Left ventricle myocardium inferior (tissue), 1 donor: ENCODE measurements at places on chromosomes 4 and X.
A peak's percentile ranks its signal among the peaks of the same experiment; 100 is the strongest.

- H3K27me3 ChIP-seq: no peaks in the 10 kb centered on the region
- H3K4me3 ChIP-seq: no peak overlapping the region
- H3K4me1 ChIP-seq: no peaks in the 10 kb centered on the region
- H3K27ac ChIP-seq: no peak overlapping the region
- peaks cover 34% of the 10 kb centered on the region for H3K36me3 ChIP-seq
Observed at GRCh38 chr4:15557786-15558550, 88.3 kb downstream of the CC2D2A start.

DNA sequence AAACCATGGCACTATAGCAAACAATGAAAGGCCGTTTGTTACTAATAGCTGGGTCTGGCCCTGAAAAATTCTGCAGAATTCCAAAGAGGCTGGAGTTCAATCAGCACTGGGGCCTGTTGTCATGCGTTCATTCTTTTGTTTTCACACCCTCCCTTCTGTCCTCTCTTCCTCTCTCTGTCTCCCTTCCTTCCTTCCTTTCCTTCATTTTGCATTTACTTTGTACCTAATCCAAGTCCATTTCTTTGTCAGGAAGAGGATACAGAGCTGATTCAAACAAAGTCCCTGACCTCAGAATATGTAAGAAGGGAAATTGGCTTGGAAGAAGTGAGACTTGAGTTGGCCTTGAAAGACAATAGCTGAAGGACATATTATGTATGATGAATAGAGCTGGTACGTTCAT, 119.6 kb upstream of the LDB2 start:
- H3K36me3 ChIP-seq: no peaks in the 10 kb centered on the region
- no peak overlapping the region for H3K27ac ChIP-seq
- H3K4me3 ChIP-seq: no peak overlapping the region
- no peaks in the 10 kb centered on the region for H3K27me3 ChIP-seq
- DNase-seq: no peak
- peaks cover 7% of the 10 kb centered on the region for H3K4me1 ChIP-seq

- no peak for DNase-seq
- no peaks in the 10 kb centered on the region for H3K27me3 ChIP-seq
- H3K4me3 ChIP-seq: no peak overlapping the region
- H3K4me1 ChIP-seq: no peaks in the 10 kb centered on the region
- H3K27ac ChIP-seq: no peak overlapping the region
Observed at GRCh38 chrX:41043674-41044345, 41.4 kb upstream of the USP9X start.

GRCh38 chr4:130335417-130336194, 1239.7 kb downstream of the C4orf33 start:
- DNase-seq: no peak
- no peak overlapping the region for H3K4me3 ChIP-seq
- no peaks in the 10 kb centered on the region for H3K4me1 ChIP-seq
- H3K36me3 ChIP-seq: no peaks in the 10 kb centered on the region

GRCh38 chr4:155072417-155072816, 136.0 kb upstream of the NPY2R start:
- no peaks in the 10 kb centered on the region for H3K4me1 ChIP-seq
- DNase-seq: no peak
- H3K4me3 ChIP-seq: no peak overlapping the region
- H3K27me3 ChIP-seq: no peaks in the 10 kb centered on the region
- no peaks in the 10 kb centered on the region for H3K36me3 ChIP-seq

DNA sequence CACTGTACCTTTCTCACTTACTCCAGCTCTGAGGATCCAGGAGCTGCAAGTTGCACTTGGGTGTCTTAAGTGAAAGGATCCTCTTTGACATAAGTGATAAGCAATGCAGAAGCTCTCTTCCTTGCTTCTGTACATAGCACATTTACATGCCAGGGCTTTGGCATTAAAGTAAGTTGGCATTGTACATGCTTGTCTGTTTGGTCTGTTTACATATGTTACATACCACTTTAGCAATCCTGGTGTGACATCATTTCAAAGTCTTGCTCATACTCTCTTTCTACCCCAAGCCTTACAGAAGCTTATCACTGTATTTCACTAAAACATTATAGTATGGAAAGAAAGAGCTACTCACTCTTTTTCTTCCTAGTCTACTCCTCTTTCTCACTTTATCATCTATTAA, 2548.3 kb downstream of the ARAP2 start:
- no peak overlapping the region for H3K27ac ChIP-seq
- DNase-seq: no peak
- H3K4me1 ChIP-seq: no peaks in the 10 kb centered on the region

DNA sequence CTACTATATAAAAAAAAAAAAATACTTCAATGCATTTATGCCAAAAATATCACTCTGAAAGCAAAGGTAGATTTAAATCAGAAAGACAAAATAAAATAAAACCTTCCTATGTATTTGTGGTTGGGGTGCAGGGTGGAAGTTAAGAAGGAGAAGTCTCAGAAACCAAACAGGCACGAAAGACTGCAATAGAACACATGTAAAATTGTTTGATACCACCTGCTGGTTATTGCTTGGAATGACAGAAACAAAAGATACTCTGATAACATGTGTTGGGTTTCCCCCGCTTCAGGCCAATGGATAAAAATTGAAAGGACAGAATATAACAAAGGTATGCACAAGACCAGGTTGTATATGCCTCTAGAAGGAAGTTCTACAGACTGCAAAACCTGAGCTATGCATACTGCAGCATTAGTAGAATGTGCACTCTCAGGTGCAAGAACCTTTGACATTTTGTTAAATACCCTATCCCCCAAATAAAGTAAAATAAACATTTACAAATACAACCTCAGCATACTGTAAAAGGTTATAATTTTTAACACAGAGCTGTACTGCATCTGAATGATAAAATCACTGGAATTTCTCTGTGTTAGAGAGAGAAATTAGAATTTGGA, 118.8 kb downstream of the GABRA2 start:
- H3K36me3 ChIP-seq: no peaks in the 10 kb centered on the region
- DNase-seq: no peak
- no peaks in the 10 kb centered on the region for H3K4me1 ChIP-seq
- no peak overlapping the region for H3K27ac ChIP-seq
- H3K27me3 ChIP-seq: no peaks in the 10 kb centered on the region

- H3K36me3 ChIP-seq: no peaks in the 10 kb centered on the region
- no peaks in the 10 kb centered on the region for H3K27me3 ChIP-seq
- no peak overlapping the region for H3K27ac ChIP-seq
- peak overlapping the region; percentile 32 for H3K4me3 ChIP-seq
- H3K4me1 ChIP-seq: no peaks in the 10 kb centered on the region
Observed at GRCh38 chr4:44916411-44916810, 190.1 kb upstream of the GNPDA2 start.

DNA sequence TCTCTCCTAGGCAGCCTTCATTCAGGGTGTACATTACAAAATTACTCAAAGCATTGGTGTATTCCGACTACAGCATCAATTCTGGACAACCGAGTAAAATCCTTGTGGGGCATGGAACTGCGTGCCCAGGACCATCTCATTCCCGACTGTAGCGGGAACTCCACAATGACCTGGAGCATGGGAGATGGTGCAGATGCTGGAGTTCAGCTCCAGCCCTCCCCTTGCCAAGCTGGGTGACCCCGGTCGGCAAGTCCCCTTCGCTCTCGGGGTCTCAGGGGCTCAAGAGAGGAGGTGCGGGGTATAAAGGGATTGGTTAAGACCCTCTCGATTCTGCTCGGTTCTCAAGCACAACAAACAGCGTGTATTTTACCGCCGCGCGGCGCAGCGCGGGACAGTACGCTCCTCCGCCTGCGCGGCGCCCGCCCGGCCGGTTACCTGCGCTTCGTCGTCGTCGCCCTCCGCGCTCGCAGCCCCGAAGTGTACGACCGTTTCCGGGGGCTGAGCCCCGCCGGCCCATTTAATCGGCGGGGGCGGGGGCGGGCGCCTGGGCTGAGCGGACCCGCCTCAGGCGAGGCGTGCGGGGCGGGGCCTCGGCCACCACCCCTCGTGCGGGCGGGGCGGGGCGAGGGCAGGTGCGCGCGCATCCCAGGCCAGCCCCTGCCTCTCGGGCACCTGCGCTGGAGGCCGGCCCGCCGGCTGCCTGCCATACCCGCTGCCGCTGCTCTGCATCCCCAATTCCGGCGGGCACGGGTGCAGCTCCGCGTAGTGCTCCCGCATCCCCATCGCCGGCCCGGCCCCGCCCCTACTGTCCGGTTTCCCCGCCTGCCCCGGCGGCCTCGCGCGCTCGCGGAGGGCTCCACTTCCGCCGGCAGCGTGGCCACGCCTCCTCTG, at the start of gene G6PD:
TSS of gene G6PD (minus strand) at position 493 of the 891 bp plus-strand sequence. CDS start 691 bp downstream, outside the sequence.
- H3K27ac ChIP-seq: peak within 1 kb of the TSS; percentile 95
- peak; percentile 74 for DNase-seq
- peaks cover 38% of the 10 kb centered on the region for H3K4me1 ChIP-seq
- H3K36me3 ChIP-seq: no peaks in the 10 kb centered on the region
- H3K4me3 ChIP-seq: peak within 1 kb of the TSS; percentile 78

DNA sequence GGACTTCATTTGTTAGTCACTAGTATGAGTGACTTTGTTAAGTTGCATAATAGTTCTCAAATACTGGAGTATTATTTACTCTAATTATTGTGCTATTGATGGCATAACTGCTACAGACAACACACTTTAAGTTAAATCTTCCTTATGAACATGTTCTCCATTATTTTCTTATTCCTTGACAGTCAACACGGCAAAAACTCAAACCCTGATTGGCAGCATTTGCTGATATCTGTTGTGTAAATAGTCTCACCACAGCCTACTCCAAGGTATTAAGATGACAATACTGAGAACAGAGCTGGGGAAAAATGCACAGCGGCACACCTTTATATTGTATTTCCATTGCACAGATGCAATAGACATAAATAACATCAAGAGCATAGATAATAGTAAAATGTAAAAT, 568.0 kb upstream of the AADAT start:
- H3K27me3 ChIP-seq: no peaks in the 10 kb centered on the region
- H3K36me3 ChIP-seq: no peaks in the 10 kb centered on the region
- no peak overlapping the region for H3K27ac ChIP-seq

DNA sequence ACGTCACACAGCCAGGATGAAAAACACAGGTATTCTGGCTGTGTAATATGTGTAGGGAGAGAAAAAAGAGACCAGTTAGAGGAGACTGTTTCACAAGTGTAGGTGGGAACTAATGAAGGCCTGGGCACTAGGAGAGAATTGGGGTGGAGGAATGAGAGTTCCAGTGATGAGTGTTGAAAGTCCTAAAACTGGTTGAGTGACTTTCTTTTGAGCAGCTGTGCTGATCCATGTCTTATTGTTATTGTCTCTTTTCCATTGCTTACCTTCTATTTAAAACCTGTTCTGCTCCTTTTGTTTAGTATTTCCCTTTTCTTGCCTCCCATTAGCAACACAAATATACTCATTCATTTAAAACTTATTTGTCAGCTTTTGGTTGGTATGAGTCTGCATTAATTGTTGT, 88.7 kb downstream of the PDLIM5 start:
- peak overlapping the region; percentile 66 for H3K27ac ChIP-seq
- no peak for DNase-seq
- no peak overlapping the region for H3K4me3 ChIP-seq
- H3K27me3 ChIP-seq: no peaks in the 10 kb centered on the region
- peaks cover 88% of the 10 kb centered on the region for H3K4me1 ChIP-seq
- H3K36me3 ChIP-seq: no peaks in the 10 kb centered on the region

DNA sequence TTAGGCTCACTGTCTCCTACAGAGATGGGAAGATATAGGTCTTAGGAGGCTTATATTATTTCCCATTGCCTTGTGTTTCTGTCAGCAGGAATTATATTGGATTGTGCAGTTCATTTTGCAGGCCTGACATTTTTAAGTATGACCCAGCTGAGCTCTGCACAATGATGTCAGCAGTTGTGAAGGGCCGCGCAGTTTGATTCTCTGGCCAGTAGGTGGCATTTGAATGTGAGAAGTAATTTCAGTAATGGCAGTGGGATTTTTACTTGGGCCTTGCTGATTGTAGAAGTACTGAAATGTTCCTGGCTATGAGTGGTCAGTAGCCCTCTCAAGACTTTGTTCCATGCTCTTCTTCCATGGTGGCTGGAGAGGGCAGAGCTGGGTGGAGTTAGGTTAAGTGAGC, 247.2 kb upstream of the MTMR8 start:
- H3K4me3 ChIP-seq: no peak overlapping the region
- no peaks in the 10 kb centered on the region for H3K4me1 ChIP-seq
- no peaks in the 10 kb centered on the region for H3K36me3 ChIP-seq
- no peak overlapping the region for H3K27ac ChIP-seq
- H3K27me3 ChIP-seq: no peaks in the 10 kb centered on the region

- H3K4me1 ChIP-seq: no peaks in the 10 kb centered on the region
- DNase-seq: no peak
- H3K4me3 ChIP-seq: no peak overlapping the region
- no peaks in the 10 kb centered on the region for H3K27me3 ChIP-seq
- H3K36me3 ChIP-seq: no peaks in the 10 kb centered on the region
- H3K27ac ChIP-seq: no peak overlapping the region
Observed at GRCh38 chr4:161359491-161359890, 804.3 kb downstream of the FSTL5 start.

GRCh38 chrX:18360867-18361266, 6.4 kb upstream of the SCML2 start:
- no peak overlapping the region for H3K4me3 ChIP-seq
- DNase-seq: no peak
- H3K36me3 ChIP-seq: no peaks in the 10 kb centered on the region
- no peaks in the 10 kb centered on the region for H3K4me1 ChIP-seq
- H3K27ac ChIP-seq: no peak overlapping the region

DNA sequence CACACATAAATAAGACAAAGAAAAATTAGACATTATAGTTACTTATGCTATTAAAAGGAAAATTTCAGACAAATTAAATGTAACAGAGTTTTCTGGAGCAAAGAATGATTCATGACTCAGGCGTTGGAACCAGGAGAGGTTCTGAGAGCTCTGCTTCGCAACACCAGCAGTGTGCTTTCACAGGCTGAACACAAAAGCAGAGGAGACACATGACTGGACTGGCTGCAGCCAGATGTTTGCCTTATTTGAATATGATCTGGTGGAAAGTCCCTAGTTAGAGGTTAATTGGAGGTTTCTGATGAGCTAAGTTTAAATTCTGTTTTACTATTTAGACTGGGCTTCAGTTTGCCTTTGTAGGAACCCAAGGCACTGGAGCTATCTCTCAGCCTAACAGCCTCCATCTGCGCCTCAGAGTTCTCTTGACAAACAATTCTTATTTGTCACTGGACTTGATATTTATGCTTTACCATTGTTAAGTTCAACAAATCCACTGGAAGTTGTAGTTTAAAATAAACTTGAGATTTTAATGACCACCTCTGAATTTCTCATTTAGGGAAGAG, 16.2 kb downstream of the BOD1L1 start:
- H3K36me3 ChIP-seq: peaks cover 96% of the 10 kb centered on the region
- H3K4me1 ChIP-seq: peaks cover 28% of the 10 kb centered on the region
- H3K27me3 ChIP-seq: no peaks in the 10 kb centered on the region

GRCh38 chrX:108361316-108361715, 76.9 kb downstream of the COL4A6 start:
- H3K27me3 ChIP-seq: no peaks in the 10 kb centered on the region
- no peaks in the 10 kb centered on the region for H3K4me1 ChIP-seq
- no peak for DNase-seq
- H3K27ac ChIP-seq: no peak overlapping the region
- H3K36me3 ChIP-seq: no peaks in the 10 kb centered on the region
- H3K4me3 ChIP-seq: no peak overlapping the region

GRCh38 chr4:148067301-148067916, 335.5 kb downstream of the ARHGAP10 start:
- DNase-seq: no peak
- peak overlapping the region; percentile 55 for H3K27ac ChIP-seq
- no peaks in the 10 kb centered on the region for H3K27me3 ChIP-seq
- peaks cover 33% of the 10 kb centered on the region for H3K36me3 ChIP-seq
- peaks cover 66% of the 10 kb centered on the region for H3K4me1 ChIP-seq
- H3K4me3 ChIP-seq: no peak overlapping the region

GRCh38 chr4:10030972-10031667, 9.8 kb upstream of the SLC2A9 start:
- H3K27ac ChIP-seq: peak overlapping the region; percentile 68
- no peak overlapping the region for H3K4me3 ChIP-seq
- no peaks in the 10 kb centered on the region for H3K27me3 ChIP-seq
- H3K4me1 ChIP-seq: peaks cover 47% of the 10 kb centered on the region
- no peaks in the 10 kb centered on the region for H3K36me3 ChIP-seq
